ENCODE measurements at places on chromosomes 7 and 10.

DNA sequence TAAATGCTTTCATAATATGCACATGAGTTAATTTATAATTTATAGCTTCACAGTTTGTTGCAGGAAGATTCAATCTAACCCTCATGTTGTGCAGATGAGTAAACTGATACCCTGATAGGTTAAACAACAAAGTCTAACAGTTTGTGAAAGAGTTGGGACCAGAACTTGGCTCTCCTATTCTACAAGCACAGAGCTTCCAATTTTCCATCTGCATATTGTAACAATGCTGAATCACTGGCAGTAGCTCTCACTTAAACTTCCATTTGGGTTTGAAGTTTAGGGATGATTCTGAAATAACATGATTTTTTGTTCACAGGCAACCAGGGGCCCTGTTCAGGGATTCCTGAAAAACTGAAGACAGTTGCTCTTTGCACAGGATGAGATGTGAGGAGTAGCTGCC lies 179.3 kb downstream of the XPNPEP1 start:
- no peak for DNase-seq

DNA sequence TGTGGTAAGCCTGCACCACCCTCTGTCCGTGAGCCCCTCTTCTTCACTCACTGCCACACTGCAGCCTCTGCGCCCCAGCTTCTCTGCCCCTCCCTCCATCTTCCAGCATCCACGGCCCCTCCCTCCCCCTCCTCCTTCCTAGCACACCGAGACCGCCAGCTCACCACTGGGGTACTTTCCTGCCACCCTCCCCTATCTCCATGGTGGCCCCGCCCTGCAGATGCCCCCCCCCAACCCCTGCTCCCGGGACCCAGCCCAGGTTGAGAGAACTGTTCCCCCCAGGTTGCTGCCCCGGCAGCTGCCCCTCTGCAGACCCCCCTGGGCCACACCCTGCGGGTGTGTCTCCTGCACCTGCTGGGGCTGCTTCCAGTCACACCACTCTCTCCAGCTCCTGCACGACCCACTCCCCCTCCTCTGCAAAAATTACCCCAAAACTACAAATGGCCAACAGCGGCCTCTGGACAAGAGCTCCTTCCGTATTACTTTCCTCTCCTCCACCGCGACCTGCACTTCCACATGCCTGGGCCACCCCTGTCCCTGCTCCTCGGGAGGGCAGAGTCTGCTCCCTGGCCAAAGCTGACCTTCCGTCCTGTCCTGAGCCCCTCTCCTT lies 209.2 kb upstream of the PPP2R2D start:
- DNase-seq = no peak

DNA sequence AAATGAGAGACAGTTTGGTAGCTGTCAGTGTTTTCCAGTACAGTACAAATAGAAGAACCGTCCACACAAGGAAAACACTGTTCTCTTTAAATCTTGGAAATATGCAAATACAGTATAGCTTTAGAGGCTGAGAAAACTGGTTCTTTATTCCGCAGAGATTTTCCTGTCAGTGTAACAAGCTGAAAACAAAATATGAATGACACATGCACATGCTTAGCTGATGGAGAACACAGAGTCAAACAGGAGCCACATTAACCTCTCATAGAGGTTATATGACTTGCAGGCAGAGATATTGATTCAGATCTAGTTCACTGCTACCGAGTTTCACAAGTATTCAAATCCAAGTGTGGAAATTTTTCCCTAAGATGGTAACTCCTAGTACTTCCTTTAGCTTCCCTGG lies 135.2 kb upstream of the C1QL3 start:
- no peak for DNase-seq

DNA sequence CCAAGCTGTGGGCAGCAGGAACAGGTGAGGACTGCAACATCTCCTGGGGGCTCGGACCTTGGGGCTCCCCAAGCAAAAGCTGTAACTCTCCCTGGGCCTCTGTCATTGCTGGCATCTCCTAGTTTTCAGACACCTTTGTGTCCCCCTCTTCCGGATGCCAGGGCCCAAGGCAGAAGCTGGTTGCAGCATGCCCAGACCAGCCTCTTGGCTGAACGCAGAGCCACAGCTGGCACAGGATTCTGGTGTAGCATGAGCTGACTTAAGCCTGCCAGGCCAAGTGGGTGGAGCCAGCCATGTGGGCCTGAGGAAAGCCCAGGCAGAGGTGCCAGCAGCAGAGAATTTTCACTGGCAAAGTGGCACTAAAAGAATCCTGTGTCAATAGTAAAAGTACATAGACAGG lies 43.5 kb downstream of the ZWINT start:
- no peak for DNase-seq

DNA sequence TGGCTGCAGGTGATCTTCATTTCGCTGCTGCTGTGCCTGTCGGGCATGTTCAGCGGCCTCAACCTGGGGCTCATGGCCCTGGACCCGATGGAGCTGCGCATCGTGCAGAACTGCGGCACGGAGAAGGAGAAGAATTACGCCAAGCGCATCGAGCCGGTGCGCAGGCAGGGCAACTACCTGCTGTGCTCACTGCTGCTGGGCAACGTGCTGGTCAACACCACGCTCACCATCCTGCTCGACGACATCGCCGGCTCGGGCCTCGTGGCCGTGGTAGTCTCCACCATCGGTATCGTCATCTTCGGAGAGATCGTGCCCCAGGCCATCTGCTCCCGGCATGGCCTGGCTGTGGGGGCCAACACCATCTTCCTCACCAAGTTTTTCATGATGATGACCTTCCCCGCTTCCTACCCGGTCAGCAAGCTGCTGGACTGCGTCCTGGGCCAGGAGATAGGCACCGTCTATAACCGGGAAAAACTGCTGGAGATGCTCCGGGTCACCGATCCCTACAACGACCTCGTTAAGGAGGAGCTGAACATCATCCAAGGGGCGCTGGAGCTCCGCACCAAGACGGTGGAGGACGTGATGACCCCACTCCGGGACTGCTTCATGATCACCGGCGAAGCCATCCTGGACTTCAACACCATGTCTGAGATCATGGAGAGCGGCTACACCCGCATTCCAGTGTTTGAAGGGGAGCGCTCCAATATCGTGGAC lies 1.3 kb downstream of the CNNM2 start:
- DNase-seq = no peak

DNA sequence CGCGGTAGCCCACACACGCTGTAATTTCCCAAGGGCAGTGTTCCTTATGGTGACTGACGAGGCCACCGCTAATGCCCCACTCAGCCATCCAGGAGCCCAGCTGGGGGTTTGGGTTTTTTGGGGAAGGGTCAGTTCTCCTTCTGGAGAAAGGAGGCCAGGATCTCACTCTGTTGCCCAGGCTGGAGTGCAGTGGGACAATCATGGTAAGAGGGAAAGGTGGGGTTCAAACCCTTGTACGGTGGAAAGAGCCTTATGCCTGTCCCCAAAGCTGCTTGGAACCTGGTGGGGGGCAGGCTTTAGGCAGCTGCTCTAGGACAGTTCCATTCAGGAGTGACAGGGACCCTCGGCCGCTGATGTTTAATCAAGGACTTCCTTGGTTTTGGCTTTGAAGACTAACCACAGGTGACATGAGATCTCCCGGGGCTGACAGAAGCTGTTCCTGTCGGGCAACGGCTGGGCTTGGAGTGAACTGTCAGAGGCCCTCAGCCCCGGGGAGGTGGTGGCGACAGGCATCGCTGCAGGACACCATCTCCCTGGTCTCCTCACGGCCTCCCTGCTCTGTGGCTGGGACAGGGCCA lies 84.5 kb downstream of the CARD11 start:
- no peak for DNase-seq

- DNase-seq = no peak
Observed at GRCh38 chr7:133339772-133340171, 86.9 kb downstream of the EXOC4 start.

DNA sequence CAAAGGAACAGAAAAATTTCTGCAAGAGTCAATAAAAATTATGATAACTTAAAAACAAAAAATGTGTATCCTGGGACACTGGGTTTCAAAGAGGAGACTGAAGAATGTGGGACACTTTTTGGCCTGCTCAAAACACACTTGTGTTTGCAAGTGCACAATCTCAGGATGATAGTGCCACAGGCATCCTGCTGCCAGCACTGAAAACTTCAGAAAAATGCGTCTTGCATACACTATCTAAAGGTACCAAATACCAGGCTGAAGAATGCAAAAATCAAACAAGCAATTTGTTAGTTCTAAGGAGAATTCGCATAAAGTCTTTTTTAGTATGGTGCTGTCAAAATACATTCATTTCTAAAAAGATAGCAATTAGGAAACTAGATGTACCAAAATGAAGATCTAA lies 38.1 kb downstream of the WASL start:
- no peak for DNase-seq

GRCh38 chr10:18463673-18464211 lies 187.6 kb downstream of the NSUN6 start:
- no peak for DNase-seq

DNA sequence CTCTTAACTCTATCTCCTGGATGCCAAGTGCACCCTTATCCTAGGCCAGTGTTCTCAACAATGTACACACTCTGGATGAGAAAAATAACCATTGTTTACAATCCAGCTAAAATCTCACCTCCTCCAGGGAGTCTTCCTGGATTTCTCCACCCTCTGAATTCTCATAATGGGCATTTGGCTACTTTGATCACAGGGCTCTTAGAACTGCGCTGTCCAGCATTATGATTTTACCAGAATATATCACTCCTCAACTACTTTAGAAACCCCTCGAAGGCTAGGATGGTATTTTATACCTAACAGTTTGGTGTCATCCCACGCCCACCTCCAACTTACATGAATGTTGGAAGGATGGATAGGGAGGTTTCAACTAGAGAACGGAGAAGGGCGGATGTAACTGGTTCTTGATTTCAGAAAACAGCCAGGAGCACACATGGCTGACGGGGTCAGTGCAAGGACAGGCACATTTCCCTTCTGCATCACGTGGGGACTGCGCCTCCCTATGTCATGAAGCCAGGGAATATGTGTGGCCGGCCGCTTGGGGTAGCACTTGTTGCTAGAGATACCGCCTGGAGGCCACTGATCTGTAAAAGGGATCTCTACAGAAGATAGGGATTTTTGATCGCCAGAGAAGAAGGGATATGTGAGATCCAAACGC lies 1.2 kb upstream of the ATP6V0E2 start:
- no peak for DNase-seq

GRCh38 chr10:74202356-74202755 lies 51.3 kb downstream of the ADK start:
- no peak for DNase-seq

DNA sequence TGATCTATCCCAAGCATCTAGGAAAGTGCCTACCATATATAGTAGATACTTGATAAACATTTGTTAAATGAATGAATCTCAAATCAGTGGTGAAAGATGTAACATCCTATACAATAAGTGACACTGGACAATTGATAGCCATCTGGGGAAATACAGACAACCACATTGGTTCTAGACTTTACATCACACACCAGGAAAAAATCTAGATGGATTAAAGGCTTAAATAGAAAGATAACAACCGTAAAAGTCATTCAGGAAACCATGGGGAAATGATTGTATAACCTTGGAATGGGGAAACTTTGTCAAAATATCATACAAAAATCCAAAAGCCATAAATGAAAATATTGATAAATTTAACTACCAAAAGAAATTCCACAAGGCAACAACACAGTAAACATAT lies 7.0 kb upstream of the GARIN1A start:
- no peak for DNase-seq

DNA sequence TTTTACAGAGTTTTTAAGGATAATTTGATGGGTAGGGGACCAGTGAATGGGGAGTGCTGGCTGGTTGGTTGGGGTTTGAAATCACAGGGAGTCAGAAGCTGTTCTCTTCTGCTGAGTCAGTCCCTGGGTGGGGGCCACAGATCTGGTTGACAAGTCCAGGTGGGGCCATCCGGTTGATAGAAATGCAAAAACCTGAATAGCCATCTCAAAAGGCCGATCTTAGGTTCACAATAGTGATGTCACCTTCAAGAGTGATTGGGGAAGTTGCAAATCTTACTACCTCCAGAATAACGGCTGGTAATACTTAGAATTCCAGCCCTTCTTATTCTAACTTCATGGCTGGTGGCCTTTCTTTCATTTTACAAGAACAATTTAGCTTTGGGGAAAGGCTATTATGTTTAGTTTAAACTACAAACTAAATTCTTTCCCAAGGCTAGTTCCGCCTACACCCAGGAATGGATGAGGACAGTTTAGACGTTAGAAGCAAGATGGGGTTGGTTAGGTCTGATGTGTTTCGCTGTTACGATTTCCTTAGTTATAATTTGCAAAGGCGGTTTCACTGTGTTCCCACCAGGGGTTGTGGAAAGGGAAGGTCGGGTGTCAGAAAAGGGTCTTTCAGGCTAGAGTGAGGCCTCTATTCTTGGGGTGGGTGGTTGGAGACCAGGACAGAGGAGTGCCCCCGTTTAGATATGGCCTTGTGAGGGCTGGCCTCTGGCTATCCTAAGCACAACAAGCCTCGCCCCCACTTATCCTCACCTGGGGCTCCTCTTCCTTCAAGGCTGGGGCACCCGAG lies 27.4 kb downstream of the IFT22 start:
- DNase-seq = no peak

GRCh38 chr10:19209319-19209718 lies 160.7 kb downstream of the MALRD1 start:
- DNase-seq = no peak

Measured in stimulated activated CD8-positive, alpha-beta memory T cell treated with anti-CD3 and anti-CD28 coated beads, Interleukin-2, amount 100 ng/mL, for 48 hours (primary cell).